ENCODE measurements at places on chromosomes 13 and 19.

- peak; percentile 30 for DNase-seq
These were observed 690 bp downstream of the KMT2B start for GRCh38 chr19:35718345-35719041.

DNA sequence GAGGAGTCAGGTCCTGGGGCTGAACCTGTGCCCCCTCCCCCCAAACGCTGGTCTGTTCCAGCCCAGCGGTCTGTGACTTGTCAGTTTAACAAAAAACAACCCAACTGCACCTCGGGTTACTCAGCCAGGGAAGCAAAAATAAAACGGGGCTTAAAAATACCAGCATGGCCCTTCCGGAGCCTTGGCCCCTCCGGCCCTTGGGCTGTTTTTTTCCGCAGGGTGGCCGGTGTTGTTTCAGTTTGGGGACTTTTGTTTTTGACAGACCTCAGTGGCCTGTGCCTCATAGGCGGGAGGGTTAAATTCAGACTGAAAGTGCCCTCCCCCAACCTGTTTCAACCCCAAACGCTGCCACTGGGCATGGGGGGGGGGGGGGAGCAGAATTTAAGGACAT lies 4.0 kb downstream of the TCF3 start:
- no peak for DNase-seq

DNA sequence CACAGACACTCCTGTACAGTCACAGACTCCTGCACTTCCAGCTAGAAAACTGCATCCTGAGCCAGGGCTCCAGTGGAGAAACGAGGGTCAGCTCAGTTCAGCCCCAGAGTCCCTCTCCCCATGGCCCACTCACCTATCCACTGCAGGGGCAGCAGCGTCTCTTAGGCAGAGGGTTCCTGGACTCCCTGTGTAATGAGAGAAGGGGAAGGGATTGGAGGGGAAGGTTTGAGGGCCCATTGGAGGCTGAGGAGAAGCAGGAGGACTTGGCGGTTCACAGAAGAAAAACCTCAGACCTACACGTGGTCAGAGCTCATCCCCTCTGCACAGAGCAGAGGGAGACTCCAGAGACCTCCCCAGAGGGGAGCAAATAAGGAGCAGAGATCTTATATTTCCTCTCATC lies 9.2 kb upstream of the CEACAM18 start:
- no peak for DNase-seq

DNA sequence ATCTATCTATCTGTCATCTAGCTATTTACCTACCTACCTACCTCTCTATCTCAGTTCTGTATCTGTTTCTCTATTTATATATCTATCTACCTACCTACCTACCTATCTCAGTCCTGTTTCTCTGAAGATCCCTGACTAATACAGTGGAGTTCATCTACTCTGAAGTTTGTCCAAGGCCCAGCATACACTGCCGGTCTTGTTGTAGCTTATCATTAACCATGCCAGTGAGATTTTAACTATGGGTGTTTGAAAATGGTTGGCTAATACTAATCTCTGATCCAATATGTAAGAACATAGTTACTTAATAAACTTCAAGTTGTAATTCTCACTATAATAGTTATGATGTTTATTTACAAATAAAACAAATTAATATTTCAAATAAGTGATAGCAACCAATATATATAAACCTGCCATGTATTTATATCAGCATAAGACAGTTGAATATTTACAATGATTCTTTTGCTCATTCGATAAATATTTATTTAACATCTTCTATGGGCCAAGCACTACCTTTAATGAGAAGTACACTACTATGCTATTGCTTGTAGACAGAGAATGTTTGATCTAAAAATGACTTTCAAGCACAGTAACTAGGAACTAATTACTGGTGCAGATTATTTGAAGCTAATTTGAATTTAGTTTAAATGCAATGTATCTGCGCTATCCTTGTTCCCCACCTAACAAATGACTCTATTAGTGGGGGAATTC lies 242.1 kb downstream of the KLF5 start:
- DNase-seq = no peak

DNA sequence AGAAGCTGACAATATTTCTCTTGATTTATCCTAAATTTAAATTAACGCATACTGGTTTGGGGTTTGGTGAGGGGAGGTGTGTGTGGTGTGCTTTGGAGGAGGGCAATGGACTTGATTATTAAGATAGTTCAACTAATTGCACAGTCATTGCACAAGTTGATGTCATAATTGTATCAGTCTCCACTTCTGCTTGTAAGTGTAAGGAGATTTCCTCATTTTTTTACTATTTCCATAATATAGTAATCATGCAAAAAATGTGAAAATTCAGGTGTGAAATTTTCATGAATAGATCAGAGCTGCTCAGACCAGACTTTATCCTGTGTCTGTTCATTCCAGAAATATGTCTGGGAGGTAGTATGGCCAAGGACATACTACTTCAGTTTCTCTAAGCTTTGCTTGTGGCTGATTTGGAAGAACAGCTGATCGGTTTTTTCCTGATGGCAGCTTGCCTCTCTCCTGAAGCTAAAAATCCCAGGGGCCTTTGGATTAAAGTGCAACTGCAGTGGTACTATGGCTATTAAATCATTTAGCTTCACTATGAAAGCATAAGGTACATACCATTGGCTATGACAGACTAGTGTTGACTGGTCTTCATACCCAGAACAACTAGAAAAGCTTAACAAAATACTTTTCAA lies 201.8 kb upstream of the MIR17HG start:
- DNase-seq = no peak

DNA sequence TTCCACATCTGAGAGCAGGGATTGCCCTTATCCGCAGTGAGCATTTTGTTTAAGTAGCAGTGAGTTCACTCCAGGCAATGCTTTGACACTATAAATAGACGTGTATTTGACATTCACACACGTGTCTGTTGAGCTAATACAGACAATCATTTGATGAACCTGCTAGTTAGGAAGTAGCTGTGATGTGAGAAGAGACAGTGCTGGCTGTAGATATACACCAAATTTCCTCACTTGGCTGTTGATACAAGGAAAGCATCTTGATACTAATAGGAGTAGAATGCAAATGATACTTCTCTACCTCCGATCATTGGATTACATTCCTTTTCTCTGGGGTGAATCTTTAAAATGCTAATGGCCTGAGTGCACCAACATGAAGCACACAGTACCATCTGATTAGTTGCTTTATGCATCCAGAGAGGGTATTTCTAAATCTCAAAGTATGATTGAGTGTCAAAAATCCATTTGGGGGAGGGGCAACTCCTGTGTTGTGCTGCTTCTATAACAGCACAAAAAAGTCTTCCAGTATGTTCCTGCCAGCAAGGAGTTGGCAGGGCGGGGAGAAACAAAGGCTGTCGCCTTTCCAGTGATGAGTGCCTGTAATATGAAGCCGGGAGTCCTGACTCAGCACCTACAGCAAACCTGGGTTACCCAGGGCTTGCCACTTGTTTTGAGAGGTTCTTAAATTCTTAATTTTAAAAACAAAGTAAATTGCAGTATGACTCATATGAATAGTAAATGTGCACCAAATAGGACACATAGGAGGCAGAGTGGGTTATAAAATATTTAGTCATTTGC lies 7.0 kb downstream of the CUL4A start:
- peak; percentile 61 for DNase-seq
